Ascending aorta (tissue), 2 donors: ENCODE measurements at places on chromosomes 11 and 22.

DNA sequence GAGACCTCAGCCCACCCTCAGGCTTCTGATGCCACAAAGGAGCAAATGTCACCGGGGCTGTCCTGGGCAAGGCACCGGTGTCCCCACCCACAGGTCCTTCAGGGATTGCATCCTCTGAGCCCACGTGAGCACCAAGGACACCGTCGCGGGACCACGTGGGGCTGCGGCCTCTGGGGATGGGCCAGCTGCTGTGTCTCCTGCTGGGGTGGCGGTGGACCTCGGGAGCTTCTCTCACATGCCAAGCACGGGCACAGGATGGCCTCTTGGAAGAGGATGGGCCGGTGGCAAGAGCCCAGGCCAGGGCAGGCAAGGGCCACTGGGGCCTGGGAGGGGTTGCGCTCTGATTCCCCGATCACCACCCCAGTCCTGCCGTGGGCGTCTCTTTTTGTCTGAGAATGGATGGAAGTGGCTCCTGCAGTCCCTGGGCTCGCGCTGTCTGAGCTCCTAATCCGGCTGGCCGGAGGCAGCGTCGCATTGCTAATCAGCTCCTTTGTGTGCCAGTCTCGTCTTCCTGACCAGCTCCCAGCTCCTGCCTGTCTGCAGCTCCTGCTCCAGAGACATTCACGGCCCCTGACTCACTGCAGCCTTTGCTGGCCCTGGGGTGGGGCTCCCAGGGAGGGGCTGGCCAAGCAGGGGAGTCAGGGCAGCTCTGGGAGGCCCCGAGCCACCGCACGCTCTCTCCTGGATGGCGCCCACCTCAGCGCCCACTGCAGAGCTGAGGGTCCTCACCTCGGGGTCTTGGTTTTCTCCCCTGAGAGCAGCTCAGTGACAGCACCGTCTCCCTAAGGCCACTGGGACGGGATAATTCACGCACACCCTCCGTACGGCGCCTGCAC lies 146.7 kb downstream of the CTTN start:
- no peak for DNase-seq

DNA sequence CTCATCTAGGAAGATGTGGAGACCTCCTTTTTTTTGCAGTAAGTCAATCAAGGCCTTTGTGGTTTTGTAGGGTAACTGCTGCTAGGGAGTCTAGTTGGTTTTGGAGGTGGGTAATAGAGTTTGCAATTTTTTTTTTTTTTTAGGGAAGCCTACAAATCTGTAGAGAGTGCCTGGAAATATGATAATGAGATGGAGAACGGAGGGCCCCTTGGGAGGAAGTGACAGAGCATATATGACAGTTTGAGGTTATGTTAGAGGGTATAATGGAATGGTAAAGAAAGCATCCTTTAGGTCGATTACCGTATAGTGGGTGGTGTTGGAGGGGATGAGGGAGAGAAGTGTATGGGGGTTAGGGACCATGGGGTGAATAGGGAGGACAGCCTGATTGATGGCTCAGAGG lies 98.3 kb downstream of the ELP4 start:
- DNase-seq, result no peak

DNA sequence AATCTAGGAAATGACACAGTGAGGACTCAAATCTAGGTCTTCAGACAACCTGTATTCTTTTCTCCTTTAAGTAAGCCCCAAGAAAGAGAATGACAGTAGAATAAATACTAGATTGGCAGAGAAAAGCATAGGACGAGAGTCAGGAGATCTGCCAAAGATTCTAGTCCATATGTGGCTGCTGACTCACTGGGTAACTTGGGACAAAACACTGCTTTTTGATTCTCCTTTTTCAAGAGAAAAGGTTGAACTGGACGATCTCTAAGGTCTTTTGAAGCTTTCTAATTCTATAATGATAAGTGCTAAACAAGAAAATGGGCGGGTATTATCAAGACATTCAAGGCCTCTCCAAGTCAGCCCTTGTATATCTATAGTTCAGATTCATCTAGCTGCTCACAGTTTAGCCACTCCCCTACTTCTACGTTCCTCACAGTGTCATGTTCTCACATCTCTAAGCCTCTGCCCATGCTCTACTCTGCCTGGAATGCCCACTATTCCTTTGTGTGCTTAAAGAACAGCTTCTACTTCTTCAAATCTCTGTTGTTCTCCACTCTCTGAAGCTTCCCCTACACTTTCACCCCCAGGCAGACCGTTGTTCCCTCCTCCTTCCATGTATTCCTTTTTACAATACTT lies 53.0 kb downstream of the RELT start:
- no peak for DNase-seq

DNA sequence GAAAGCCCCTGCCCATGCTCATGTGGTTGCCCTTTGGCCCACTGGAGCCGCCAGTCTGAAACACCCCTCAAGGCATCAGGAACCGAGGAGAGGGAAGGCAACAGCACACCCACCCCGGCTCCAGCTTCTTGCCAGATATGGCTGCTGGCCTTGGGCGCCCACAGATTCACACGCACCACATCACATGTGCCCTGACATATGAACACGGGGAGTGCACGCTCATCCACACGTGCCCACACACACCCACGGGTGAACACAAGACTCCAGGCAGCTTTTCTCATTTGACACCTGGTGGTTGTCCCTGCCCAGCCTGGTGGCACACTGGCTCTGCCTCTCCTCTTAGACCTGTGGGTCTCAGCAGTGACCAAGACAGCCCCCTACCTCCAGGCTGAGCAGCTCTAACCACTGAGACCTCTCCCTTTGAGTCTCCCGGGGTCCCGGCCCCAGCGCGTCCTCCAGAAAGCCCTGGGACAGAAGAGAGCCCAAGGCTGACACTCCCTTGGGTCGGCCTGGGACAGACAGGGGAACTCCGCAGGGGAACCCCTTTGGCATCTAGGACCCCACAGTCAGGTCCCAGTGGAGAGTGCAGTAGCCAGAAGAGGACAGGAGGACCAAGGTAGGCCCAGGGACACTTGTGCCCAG lies 2.7 kb upstream of the MAPK12 start:
- DNase-seq, result no peak

DNA sequence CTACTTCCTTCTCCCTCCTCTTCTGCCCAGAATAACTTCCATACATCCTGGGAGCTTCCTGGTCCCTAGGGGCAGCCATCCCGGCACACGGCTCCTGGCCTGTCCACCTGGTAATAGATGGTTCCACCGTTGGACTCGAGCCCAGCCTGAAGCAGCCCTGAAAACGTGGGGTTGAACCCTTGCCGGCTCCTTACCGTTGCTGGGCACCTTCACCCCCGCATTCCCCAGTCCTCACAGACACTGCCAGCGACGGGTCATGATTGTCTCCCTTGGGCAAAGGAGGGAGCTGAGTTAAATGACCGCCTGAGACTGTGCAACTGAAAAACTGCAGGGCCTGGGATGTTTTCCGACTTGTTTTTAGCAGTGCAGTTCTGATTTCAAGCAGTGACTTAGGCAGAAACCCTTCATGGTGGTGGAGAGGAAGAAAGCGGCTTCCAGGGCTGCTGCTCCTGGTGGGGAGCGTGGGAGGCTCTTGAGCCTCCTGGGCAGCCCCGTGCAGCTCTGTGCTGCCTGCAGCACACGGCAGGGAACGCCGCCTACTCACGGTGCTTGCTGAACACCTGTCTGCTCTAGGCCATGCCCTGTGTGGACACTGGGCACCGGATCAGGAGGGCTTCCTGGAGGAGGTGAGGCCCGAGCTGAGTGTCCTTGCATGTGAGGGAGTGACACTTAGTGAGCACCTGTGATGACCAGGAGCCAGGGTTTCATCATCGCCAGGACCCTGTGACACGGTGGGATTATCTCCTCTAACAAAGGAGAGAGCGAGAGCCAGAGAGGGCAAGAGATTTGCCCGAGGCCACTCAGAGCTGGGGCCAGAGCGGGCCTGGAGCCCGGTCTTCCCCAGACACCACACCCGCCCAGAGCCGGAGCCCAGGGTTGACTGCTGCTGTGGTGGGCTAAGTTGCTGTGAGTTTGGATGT lies 77.4 kb downstream of the FBLN1 start:
- DNase-seq, result no peak

GRCh38 chr11:120717042-120717441 lies 205.5 kb downstream of the GRIK4 start:
- DNase-seq, result no peak
